ENCODE measurements at places on chromosomes 11 and 22.
A peak's percentile ranks its signal among the peaks of the same experiment; 100 is the strongest.

DNA sequence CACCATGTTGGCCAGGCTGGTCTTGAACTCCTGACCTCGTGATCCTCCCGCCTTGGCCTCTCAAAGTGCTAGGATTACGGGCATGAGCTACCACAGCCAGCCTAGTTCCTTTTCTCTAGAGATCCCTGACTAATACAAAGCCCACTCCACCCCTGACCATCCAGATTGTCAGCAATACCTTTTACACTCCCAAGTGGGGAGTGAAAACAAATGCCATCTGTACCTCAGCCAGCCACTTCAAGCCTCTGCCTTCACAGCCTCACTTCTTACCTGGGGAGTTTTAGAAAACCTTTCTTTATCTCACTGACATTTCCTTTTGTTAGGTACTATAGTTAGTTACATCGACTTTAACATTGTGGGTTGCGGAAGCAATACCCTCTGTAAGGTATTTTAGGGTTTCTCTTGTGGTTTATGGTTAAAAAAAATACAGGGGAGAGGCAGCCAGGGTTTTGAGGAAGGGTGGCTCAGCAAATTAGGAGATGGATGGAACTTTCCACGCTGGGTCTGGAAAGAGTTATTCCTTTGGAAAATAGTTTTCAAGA is 8.9 kb downstream of the TOM1 start:
- DNase-seq, result peak; percentile 13

- DNase-seq, result no peak
These were observed 800.9 kb upstream of the TENM4 start for GRCh38 chr11:80241766-80242165.

GRCh38 chr11:131423688-131424087 is 53.3 kb downstream of the NTM start:
- DNase-seq, result no peak

GRCh38 chr11:67396587-67397389 is 4.9 kb downstream of the PPP1CA start:
- DNase-seq, result no peak

DNA sequence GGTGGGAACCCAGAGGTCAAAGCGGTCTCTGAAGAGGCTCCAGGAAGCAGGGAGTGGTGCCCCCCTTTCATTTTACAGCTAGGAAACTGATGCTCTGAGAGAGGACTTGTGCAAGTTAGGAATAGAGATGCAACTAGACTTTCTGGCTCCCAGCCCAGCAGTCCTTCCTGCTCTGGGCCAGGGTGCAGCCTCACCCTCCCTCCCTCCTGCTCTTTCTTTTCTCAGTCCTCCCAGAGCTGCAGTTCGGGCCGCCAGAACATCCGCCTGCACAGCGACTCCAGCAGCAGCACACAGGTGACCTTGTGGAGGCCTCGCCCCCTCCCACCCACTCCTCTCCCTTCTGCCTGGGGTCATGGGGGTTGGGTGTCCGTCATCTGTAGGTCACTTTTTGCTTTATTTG is 51.5 kb downstream of the LHFPL7 start:
- DNase-seq, result no peak

DNA sequence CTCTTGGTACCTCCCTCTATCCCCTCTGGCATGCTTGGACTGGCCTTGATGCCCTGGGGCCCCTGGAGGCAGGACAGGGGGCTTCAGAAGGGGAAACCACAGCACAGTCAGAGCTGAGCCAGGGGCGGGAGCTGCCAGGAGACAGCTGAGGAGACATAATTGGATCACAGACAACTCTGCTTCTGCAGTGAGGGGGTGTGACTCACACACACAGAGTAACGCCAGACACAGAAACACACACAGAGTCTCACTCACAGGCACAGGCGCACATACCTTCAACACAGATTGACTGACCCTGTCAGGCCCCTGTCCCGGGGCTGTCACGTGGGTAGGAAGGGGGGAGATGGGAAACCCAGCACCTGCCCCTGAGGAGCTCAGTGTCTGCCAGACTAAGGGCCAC is 20.6 kb downstream of the STARD10 start:
- no peak for DNase-seq

- no peak for DNase-seq
These were observed 23.2 kb upstream of the ARRB1 start for GRCh38 chr11:75374646-75375045.

DNA sequence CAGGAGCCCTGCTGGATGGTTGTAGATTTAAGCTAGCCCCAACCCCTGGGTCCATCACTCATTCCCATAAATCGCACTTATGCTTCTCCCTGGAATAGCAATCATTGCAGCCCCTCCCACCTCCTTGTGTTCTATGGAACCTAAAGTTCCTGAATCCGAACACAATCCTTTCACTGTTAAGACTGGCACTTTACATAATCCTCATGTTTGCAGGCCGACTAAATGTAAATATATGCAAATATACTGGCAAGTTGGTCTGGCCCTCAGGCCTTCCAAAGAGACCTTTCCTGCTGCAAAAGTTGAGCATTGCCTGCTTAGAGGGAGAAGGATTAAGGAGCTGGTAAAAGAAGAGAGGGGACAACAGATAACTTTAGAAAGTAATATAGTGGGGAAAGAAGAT is 892.9 kb downstream of the OPCML start:
- no peak for DNase-seq

GRCh38 chr11:59262177-59262818 is 49.6 kb upstream of the MPEG1 start:
- no peak for DNase-seq

DNA sequence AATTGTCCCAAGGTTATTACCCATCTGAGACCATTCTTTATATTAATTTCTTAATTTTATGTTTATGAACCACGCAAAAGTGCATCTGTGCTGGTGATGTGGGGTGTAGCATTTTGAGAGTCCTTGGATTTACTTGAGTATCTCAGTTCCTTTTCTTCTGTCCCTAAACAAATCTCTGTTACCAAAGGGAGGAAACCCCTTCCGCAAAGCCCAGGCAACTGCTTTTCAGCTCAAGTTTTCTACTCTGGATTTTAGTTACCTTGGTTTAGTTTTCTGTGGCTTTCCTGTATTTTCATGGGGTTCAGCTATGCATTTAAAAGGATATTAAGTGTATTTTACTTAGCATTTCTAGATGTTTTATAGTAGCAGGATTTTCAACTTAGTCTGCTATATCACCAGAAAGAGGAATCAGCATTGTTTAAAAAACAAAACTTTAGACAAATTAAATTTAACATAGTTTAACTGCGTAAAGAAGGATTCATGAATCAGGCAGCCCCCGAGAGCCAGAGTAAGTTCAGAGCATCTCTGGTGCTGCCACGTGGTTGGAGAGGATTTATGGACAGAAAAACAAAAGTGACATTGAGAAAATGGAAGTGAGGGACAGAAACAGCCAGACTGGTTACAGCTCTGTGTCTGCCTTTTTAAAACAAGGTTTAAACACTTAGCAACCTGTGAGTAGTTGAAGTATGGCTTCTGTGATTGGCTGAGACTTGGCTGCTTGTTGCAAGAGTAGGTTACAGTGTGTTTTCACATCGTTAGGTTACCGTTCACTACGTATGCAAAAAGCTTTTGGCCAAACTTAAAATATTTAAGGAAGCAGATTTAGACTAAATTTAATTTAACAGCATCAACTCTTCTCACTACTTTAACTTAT is 9.6 kb downstream of the ADM start:
- DNase-seq, result no peak

GRCh38 chr11:134125507-134125906 is 56.6 kb downstream of the JAM3 start:
- no peak for DNase-seq

DNA sequence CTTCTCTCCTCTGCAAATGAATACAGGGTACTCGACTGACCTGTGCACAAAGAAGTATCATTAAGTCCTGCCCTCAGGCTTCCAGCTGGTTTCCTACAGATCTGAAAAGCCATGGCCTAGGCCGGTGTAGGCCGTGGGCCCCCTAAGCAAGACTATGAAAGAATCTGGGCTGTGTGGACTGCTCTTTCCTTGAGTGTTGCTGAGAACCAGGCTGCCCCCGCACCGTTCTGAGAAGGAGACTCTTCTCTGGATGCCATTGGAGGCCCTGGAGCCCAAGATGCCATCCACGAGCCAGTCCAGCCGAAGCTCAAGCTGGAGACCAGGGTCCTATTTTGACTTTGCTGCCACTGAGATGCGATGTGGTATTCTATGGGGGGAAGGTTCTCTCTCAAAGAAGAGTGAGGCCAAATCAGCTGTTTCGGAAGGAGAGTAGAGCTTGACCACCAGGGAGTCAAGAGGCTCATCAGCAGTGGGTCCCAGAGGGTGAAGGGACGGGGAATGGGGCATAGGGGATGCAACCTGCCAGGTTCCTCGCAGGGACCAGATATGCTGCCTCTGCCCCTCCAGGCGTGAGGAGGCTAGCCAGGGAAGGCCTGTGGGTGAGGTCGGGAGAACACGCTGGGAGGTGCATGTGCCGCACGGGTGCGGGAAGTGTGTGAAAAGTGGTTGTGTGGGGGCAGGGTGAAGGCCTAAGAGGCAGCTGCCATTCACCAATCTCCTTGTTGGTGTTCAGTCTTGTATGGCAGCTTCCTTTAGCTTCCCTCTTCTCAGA is 96.4 kb upstream of the B3GAT1 start:
- no peak for DNase-seq

DNA sequence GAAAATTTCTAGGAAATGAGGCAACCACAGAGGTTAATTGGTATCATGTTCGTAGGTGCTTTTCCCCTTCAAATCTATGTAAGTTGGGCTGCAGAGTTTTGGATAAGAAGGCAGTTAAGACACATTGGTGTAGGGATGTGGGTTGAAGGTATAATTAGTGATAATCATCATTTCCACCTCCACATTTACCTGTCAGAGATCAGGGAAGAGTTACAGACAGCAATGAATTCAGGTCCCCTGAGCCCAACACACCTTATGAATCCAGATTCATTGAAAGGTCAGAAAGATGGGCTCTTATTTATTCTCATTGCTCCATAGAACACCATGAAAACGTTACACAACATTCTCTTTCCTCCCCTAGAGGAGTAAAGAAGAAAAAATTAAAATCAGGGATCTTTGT is 308.7 kb downstream of the C11orf87 start:
- no peak for DNase-seq

- no peak for DNase-seq
These were observed 12.2 kb upstream of the SUN2 start for GRCh38 chr22:38768036-38768435.

DNA sequence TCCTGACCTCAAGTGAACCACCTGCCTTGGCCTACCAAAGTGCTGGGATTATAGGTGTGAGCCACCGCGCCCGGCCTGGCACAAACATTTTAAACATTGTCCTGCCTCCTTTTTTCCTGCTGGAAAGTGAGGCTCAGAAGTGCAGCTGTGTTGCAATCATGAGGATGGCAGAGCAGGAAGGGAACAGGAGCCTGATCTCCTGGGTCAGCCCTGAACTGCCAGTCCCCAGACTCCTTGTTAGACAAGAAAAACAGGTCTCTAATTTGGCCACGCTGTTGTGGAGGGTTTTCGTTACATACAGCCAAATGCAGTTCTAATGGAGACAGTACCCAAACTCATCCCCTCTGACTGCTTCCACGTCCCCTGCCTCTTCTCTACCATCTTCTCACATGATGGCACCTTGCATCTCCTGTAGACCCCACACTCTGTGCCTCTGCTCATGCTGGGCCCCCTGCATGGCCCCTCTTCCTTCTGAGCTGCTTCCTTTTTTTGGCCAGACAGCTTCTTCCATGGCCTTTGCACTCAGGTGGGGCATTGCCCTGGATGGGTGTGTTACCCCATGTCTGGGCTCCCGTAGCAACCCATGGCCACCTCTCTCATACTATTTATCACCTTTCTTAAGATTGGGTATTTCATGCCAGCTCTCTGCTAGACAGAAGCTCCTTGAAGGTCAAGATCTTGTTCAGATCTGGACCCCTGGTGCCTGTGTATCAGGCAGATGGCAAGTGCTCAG is 227.1 kb downstream of the CEP164 start:
- no peak for DNase-seq

- no peak for DNase-seq
These were observed 31.7 kb upstream of the RBX1 start for GRCh38 chr22:40919446-40919845.

- no peak for DNase-seq
These were observed 377.1 kb upstream of the ISX start for GRCh38 chr22:34688825-34689224.

- DNase-seq, result no peak
These were observed 350.7 kb downstream of the LARGE1 start for GRCh38 chr22:33569559-33569958.

DNA sequence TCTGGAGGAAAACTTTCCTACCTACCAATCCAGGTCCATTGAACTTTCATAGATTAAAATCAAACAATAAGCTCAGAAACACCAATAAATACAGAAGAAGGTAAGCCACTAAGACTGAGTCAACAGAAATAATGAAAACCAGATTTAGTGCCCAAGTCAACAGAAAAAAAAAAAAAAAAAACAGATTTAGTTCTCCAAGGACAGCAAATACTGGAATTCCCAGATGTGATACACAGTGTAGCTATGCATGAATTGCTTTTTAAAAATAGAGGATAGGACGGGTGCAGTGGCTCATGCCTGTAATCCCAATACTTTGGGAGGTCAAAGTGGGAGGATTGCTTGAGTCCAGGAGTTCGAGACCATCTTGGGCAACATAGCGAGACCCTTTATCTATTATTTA is 15.7 kb downstream of the DMC1 start:
- no peak for DNase-seq

GRCh38 chr22:36317658-36318271 is 64.8 kb downstream of the APOL1 start:
- no peak for DNase-seq

DNA sequence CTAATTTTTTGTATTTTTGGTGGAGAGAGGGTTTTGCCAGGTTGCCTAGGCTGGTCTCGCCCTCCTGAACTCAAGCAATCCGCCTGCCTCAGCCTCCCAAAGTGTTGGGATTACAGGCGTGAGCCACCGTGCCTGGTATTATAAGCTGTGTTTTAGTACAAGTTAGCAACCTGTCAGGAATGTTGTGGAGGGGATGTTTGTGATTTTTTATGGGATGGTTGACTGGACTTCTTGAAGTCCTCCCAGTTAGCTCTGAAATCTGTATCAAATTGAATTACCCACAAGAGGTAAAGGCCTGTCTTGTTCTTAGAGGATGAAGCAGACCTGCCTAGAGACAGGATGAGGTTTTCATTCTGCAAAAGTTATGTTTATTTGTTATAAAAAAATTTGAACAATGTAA is 34.1 kb upstream of the IL18BP start:
- no peak for DNase-seq

DNA sequence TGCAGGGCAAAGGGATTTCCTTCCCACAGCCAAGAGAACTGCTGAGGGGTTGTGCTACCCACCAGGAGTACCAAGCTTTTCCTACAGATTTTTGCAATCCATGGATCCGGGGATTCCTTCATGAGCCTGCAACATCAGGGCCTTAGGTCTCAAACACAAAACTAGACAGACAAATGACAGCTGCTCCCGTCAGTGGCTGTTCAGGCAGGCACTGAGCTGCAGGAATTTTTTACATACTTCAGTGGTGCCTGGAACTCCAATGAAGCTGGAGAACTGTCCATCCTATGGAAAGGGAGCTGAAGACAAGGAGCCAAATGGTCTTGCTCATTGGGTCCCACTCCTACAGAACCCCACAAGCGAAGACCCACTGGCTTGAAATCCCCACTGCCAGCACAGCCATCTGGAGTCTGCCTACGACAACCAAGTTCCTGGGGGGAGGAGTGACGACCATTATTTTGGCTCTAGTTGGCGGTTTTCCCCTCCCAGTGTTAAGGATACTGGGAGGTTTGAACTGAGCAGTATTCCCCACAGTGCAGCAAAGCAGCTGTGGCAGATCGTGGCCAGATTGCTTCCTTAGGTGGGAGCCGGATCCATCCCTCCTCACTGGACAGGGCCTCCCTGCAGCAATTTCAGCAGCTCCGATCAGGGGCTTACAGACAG is 157.7 kb upstream of the TMEM45B start:
- no peak for DNase-seq

GRCh38 chr22:19848298-19849224 is 6.1 kb downstream of the GNB1L start:
- DNase-seq, result no peak

Measured in activated T-cell treated with anti-CD3 and anti-CD28 coated beads, Interleukin-2, amount 50 U/mL, for 48 hours (primary cell).